ENCODE measurements at places on chromosomes 16 and 17.

- no peaks in the 10 kb centered on the region for H3K4me1 ChIP-seq
- H3K27me3 ChIP-seq, result no peaks in the 10 kb centered on the region
- H3K27ac ChIP-seq, result no peak overlapping the region
- no peaks in the 10 kb centered on the region for H3K36me3 ChIP-seq
- H3K4me3 ChIP-seq, result no peak overlapping the region
- DNase-seq, result no peak
Measured at GRCh38 chr16:55469821-55470532, 9.0 kb upstream of the MMP2 start.

GRCh38 chr16:85537795-85538401, 75.2 kb upstream of the GSE1 start:
- no peaks in the 10 kb centered on the region for H3K36me3 ChIP-seq
- peaks cover 21% of the 10 kb centered on the region for H3K4me1 ChIP-seq

GRCh38 chr17:10328971-10329923, 43.6 kb downstream of the MYH13 start:
- H3K4me1 ChIP-seq, result no peaks in the 10 kb centered on the region
- H3K4me3 ChIP-seq, result no peak overlapping the region
- H3K27me3 ChIP-seq, result no peaks in the 10 kb centered on the region
- no peak overlapping the region for H3K27ac ChIP-seq

GRCh38 chr17:72684405-72685020, 408.0 kb downstream of the SLC39A11 start:
- H3K27me3 ChIP-seq, result no peaks in the 10 kb centered on the region
- H3K27ac ChIP-seq, result no peak overlapping the region
- no peaks in the 10 kb centered on the region for H3K4me1 ChIP-seq
- no peaks in the 10 kb centered on the region for H3K36me3 ChIP-seq

GRCh38 chr17:11205659-11206058, 35.4 kb upstream of the SHISA6 start:
- H3K27me3 ChIP-seq, result no peaks in the 10 kb centered on the region
- DNase-seq, result no peak
- H3K27ac ChIP-seq, result no peak overlapping the region
- H3K36me3 ChIP-seq, result no peaks in the 10 kb centered on the region

DNA sequence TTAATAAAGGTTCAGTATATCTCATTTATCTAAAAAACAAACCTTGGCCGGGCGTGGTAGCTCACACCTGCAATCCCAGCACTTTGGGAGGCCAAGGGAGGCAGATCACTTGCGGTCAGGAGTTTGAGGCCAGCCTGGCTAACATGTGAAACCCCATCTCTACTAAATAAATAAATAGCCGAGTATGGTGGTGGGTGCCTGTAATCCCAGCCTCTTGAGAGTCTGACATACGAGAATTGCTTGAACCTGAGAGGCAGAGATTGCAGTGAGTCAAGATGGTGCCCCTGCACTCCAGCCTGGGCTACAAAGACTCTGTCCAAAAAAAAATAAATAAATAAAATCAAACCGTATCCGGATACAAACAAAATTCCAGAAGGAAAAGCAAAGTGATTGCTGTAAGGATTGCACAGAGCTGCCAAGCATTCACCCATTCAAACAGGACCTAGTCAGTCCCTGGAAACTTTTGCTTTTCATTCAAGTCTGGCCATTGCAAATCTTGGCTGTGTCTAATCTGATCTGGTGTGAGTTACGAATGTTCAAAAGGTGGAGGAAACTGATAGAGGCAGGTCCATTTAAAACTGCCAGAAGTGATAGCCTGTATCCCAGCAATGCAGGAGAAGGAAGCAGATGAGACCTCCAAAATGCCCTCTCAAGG, 102.5 kb upstream of the CLEC3A start:
- no peak overlapping the region for H3K27ac ChIP-seq
- DNase-seq, result no peak
- H3K4me3 ChIP-seq, result no peak overlapping the region
- H3K4me1 ChIP-seq, result peaks cover 5% of the 10 kb centered on the region

DNA sequence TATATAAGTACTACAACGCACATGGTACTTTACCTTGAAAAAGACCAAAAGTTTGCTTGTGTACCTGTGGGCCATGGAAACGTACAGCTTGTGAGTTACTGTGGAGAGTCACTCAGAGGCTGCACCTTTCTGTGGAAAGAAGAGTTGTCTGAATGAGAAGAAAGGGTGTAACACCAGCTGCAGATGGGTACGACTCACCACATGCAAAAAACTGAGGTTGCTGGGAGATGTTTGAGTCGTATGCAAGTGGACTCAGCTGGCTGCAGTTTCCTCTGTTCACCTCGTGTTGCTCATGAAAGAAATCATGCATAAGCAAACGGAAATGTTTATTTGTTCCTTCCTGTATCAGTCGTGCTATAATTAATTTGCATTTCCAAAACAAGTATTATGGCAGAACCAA, 22.4 kb upstream of the DYNLRB2 start:
- H3K27ac ChIP-seq, result no peak overlapping the region
- DNase-seq, result no peak
- no peak overlapping the region for H3K4me3 ChIP-seq
- H3K36me3 ChIP-seq, result no peaks in the 10 kb centered on the region

- H3K27me3 ChIP-seq, result no peaks in the 10 kb centered on the region
- DNase-seq, result no peak
- H3K27ac ChIP-seq, result no peak overlapping the region
- H3K4me3 ChIP-seq, result no peak overlapping the region
- no peaks in the 10 kb centered on the region for H3K36me3 ChIP-seq
Measured at GRCh38 chr16:55543472-55543871, 23.0 kb upstream of the CAPNS2 start.

GRCh38 chr17:51118330-51119195, 2.1 kb downstream of the SPAG9 start:
- no peaks in the 10 kb centered on the region for H3K36me3 ChIP-seq
- H3K4me1 ChIP-seq, result peaks cover 16% of the 10 kb centered on the region
- no peaks in the 10 kb centered on the region for H3K27me3 ChIP-seq
- DNase-seq, result no peak
- no peak overlapping the region for H3K27ac ChIP-seq
- H3K4me3 ChIP-seq, result peak overlapping the region; percentile 98

- no peaks in the 10 kb centered on the region for H3K27me3 ChIP-seq
- DNase-seq, result peak; percentile 90
- no peak overlapping the region for H3K27ac ChIP-seq
- no peaks in the 10 kb centered on the region for H3K36me3 ChIP-seq
Measured at GRCh38 chr16:47037746-47038458, 64.4 kb upstream of the DNAJA2 start.

- DNase-seq, result no peak
- H3K36me3 ChIP-seq, result no peaks in the 10 kb centered on the region
- no peaks in the 10 kb centered on the region for H3K27me3 ChIP-seq
- H3K4me3 ChIP-seq, result no peak overlapping the region
- no peaks in the 10 kb centered on the region for H3K4me1 ChIP-seq
Measured at GRCh38 chr16:66862023-66862520, 17.9 kb downstream of the CA7 start.

DNA sequence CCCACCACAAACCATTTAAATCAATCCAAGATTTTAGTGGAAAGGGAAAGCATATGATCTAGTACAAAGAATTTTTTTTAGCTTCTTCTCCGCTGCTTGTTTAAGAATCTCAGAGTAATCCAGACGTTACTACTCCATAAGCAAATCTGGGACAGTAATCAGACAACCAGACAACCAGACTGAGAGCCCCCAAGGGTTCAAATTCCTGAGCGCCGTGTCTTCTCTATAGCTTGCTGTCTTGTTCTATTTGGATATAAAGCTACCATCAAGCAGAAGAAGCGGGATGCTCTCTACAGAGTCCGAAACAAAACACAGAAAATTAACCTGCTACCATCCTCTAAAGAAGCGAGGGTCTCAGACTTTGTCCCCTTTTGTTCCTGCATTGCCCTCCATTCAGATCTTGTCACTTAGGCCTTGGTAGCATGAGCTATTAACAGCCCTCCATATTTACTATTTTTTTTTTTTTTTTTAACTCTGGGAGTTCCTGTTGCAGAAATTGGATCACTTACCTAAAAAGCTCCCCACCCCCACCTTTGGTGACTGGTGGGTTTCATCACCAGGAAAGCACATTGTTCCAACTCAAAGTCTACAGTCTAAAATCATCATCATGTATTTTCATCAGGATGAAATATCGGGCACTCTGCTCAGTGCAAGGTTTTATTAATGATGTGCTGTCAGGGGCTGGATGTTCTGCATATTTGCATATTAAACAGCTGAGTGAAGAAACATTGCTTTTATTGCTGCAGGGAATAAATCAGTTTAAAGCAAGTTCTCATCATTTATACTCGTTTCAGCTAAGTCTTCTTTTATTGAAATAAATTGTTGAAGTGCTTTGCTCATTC, 576.7 kb downstream of the WWOX start:
- H3K27ac ChIP-seq, result no peak overlapping the region
- no peaks in the 10 kb centered on the region for H3K36me3 ChIP-seq
- H3K27me3 ChIP-seq, result no peaks in the 10 kb centered on the region
- H3K4me1 ChIP-seq, result no peaks in the 10 kb centered on the region
- DNase-seq, result no peak
- H3K4me3 ChIP-seq, result no peak overlapping the region

DNA sequence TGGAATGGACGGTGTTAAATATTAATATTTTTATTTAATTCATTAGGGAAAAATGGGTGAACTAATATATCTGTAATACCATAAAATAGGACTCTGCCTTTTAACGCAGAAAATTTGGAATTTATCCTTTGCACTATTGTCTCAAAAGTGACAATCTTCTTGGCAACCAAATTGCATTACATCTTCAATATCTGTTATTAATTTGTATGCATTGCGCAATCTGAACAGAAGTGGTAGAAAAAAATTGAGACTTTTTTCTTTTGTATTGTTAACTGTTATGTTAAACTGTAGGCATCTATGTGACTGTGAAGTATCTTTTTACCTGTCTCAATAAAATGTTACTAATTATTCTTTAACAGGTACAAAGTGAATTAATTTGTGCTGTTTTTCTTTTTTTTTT, 55.6 kb downstream of the PPM1E start:
- no peak overlapping the region for H3K4me3 ChIP-seq
- DNase-seq, result no peak
- H3K27ac ChIP-seq, result no peak overlapping the region
- H3K36me3 ChIP-seq, result no peaks in the 10 kb centered on the region
- H3K27me3 ChIP-seq, result no peaks in the 10 kb centered on the region
- no peaks in the 10 kb centered on the region for H3K4me1 ChIP-seq

GRCh38 chr17:56109836-56110235, 43.4 kb upstream of the ANKFN1 start:
- H3K36me3 ChIP-seq, result no peaks in the 10 kb centered on the region
- no peak overlapping the region for H3K27ac ChIP-seq
- H3K4me3 ChIP-seq, result no peak overlapping the region
- H3K27me3 ChIP-seq, result no peaks in the 10 kb centered on the region
- no peaks in the 10 kb centered on the region for H3K4me1 ChIP-seq
- no peak for DNase-seq
